Skin of body (tissue), 3 donors: ENCODE measurements at places on chromosomes 4 and X. TPM values are rescaled to one million over a fixed set of nuclear protein-coding genes. Genes with fewer than 3 reads are reported as not detected.
A peak's percentile ranks its signal among the peaks of the same experiment; 100 is the strongest.

DNA sequence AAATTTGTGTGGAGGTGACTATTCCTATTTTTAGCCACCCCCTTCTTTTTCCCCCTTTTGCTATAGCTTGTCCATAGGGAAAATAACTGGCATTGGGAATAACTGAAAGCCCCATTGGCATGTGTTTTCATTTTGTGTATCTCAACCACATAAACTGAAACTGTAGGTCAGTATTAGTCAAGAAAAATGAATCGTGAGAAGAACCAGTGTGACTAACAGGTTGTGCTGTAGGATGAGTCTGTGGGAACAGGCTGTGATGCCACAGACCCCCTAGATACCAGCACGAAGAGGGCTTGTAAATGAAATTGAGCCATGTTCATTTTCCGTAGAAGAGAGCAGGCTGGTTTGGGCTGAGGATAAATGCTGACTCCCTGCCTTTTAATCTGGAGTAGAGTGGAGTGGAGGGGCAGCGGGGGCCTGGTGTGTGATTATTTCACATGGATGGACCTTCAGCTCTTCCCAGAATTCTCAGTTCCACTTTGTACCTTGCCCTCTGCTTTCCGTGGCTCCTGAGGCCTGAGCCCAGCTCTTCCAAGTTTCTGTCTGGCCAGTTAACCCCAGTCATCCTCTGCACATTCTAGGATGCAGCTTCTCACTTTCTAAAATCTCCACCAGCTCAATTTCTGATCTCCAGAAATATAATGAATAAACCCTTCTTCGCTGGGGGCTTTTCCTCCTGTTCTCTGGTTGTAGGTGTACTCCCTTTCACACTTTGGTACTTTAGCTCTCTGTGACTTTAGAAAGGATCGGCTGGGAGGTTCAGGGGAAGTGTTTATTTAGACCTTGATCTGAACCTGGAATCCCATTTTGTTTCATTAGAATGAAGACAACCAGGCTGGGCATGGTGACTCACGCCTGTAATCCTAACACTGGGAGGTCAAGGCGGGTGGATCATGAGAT lies 37.3 kb downstream of the DCUN1D4 start:
- DNase-seq, result no peak

DNA sequence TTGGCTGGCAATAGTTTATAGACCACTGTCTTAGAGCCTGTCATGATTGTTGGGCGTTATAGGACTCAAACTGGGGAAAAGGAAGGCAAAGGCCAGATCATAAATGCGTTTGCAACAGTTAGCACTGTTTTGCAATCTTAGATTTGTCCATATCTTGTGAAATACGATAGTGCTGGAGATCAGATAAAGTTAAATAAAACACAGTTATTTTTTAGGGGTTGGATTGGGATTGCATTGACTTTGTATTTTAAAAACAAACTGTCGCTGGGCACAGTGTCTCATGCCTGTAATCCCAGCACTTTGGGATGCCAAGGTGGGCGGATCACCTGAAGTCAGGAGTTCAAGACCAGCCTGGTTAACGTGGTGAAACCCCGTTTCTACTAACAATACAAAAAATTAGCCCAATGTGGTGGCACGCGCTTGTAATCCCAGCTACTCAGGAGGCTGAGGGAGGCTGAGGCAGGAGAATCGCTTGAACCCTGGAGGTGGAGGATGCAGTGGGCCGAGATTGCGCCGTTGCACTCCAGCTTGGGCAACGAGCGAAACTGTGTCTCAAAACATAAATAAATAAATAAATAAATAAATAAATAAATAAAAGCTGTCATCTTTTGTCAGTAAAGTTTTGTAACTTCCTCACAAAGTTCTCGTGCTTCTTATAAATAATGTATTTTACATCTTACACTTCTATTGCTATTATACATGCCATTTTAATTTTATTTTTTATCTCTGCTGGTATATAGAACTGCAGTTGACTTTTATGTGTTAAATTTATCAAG lies 117.2 kb downstream of the KDM6A start:
- DNase-seq, result no peak

GRCh38 chr4:10161146-10161545 lies 44.5 kb upstream of the WDR1 start:
- DNase-seq, result no peak

The AFAP1 gene
- total RNA-seq, result 34.5 TPM

GRCh38 chrX:9141496-9141895 lies 107.6 kb upstream of the FAM9B start:
- no peak for DNase-seq

GRCh38 chr4:153538487-153539357 lies 72.6 kb downstream of the TMEM131L start:
- peak; percentile 77 for DNase-seq
